AG04450 (cell line): ENCODE measurements at places on chromosomes 11 and 22. TPM values are rescaled to one million over a fixed set of nuclear protein-coding genes. Genes with fewer than 3 reads are reported as not detected.

- DNase-seq, result no peak
These were observed 60.0 kb downstream of the BTG4 start for GRCh38 chr11:111452146-111452545.

DNA sequence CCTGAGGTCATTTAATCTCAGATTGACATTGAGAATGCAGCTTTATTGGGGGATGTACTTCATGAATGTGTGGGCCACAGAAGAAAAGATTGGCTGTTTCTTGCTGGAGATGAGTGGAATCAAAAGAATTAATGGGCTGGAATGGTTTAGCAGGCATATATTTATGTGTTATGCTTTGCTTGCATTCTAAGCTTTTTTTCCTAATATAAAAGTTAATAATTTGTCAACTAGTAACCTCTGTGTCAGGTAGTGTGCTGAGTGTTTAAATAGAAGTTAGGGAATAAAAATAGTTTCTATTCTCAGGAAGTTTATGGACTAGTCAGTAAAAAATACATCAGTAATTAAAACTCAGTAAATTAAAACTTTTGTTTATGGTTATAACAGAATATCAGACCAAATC lies 67.4 kb upstream of the PRODH start:
- no peak for DNase-seq

- DNase-seq, result no peak
These were observed 14.1 kb downstream of the PTPRJ start for GRCh38 chr11:47994417-47994816.

GRCh38 chr11:110759972-110760381 lies 47.7 kb upstream of the ARHGAP20 start:
- DNase-seq, result no peak

- no peak for DNase-seq
These were observed 39.0 kb downstream of the PDGFD start for GRCh38 chr11:104124979-104125378.

DNA sequence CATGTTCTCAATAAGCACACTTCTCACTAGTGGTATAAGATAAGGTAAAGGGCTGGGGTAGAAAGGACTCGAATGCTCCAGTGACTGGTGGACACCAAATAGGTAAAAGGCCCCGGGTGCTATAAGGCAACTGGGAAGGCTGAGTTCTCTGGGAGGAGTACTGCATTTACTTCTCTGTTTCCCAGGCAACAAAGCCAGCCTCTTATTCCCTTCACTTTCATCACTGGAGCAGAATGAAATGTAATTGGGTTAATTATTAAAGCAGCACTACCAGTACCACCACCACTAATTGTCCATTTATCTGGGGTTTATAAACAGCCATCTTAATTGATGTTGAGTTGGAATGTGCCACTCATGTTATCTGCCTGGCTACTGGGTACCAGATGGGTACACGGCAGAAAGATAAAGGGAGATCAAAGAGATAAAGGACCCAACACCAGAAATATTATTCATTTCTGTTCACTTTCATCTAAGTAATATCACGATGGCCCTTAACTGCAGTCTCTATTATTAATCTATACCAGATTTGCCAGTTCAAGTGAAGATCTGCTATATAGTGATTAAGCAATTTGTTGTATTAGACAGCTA lies 94.4 kb upstream of the CHRM4 start:
- DNase-seq, result no peak

DNA sequence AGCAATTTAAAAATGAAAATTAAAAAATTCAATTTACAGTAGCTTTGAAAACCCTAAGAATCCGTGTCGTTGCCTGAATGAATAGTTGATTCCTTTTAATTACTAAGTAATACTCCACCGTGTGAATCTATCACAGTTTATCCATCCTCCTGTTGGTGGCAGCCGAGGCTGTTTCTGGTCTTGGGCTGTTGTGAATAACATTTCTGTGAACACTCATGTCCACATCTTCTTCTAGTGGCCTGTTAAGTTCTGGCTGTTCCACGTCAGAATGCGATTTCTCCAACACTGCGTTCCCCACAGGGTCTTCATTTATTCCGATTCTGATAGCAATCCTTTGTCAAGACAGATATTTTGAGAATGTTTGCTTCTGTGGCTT lies 223.0 kb downstream of the TBC1D22A start:
- DNase-seq, result no peak

GRCh38 chr11:10066441-10066840 lies 227.6 kb downstream of the SBF2 start:
- no peak for DNase-seq

DNA sequence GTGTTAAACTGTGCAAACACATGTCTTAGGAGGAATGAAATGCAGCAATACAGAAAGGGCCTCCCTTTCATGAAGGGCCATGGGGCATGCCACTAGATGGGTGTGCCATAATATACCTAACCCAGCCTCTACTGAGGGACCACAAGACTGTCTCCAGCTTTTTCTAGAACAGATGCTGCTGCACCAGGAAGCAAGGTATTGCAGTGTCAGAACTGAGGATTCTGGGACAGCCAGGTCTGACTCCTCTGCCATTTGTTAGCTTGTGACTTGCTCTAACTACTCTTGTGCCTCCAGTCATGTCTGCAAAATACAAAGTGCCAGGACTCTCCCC lies 53.2 kb downstream of the HIRA start:
- DNase-seq, result no peak

DNA sequence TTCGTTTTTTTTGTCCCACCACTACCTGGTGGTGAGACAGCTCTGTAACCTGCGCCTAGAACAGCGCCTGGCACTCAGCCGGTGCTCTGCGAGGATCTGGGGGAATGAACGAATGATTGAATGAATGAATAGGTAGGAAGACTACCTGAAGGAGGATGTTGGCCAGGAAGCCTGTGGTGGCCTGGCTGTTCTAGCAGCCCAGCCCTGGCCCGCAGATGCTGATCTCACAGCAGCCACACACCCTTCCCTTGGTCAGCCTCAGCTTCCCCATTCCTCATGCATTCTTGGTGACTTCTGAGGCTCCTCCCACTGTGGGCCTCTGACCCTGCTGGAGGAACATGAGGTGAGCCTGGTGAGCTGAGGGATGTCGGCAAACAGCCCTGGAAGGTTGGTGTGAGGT lies 3.7 kb downstream of the TRPM5 start:
- DNase-seq, result no peak

DNA sequence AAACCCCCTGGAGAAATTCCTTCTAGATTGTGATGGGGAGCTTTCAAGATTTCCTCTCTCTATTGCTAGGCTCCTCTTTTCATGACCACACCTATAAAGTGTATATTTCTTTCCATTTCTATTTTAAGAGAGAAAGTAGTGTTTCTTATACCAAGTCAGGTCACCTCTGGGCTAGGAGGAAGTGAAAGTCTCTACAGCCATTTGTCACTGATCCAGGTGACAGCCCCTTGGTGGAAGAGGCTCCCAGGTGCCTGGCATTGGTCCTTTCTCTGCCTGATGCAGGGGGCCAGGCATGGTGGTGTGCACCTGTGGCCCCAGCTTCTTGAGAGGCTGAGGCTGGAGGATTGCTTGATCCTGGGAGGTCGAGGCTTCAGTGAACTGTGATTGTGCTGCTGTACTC lies 64.7 kb downstream of the DHCR7 start:
- no peak for DNase-seq

DNA sequence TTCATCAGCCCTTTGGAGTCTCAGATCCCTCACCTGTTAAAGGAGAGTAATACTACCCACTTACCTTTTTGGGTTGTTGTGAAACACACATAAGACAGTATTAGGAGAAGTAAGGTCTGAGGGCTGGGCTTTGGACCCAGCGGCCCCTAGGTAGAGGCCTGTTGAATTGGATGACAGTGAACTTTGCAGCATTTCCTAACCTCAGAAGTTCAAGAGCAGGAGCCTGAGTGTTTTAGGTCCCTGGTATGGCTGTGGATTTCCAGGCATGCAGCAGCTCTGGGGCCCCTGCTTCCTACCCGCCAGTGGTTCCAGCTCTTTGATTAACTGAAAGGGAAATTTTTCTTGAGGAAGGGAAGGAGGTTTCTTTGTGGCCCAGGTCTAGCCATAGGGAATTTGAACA lies 58.9 kb downstream of the TEAD1 start:
- no peak for DNase-seq

Gene TLCD5
- polyA plus RNA-seq, result 13.6 and 14.9 TPM in 2 replicates

Gene HBG1
- 0.41 and 0.45 TPM in 2 replicates for polyA plus RNA-seq

Gene DSCAML1
- polyA plus RNA-seq, result not detected in 2 replicates

Gene POLD3
- 10.0 and 14.8 TPM in 2 replicates for polyA plus RNA-seq
